ENCODE measurements at places on chromosomes 6 and 20.

- DNase-seq, result no peak
Observed at GRCh38 chr6:129996387-129996786, 22.0 kb upstream of the L3MBTL3 start.

GRCh38 chr20:64103871-64104666 lies 3.3 kb downstream of the NPBWR2 start:
- no peak for DNase-seq

- no peak for DNase-seq
Observed at GRCh38 chr6:19463250-19463649, 373.9 kb upstream of the ID4 start.

- no peak for DNase-seq
Observed at GRCh38 chr6:129175066-129175465, 292.1 kb downstream of the LAMA2 start.

DNA sequence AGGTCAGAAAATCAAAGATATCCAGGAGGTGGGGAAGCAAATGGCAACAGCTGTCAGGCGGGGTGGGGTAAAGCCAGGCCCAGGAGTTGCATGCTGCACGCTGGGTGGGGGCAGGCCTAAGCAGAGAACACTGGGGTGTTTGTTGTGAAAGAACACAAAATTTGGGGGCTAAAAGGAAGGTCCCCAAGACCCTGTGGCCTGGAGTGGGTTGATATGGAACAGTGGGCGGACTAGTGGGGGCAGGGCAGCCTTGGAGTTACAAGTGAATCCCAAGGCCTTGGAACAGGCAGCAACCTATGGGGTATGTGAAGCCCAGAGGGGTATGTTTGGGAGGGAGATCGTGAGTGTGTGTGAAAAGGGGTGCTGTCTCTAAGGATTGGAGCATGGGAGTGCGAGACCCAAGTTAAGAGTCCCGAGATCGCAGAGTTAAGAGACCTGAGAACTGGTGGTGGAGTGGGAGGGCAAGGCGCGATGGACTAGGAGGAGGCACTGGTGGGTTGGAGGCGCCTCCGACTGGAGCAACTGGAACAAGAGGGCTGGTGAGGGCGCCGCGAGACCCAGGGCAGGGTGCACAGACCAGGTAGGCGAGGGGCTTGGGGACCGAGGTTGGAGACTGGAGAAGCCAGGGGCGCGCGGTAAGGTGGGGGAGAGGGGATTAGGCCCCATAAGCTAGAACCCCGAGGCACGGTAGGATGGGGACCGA lies 658 bp downstream of the CUL7 start:
- no peak for DNase-seq

- DNase-seq, result no peak
Observed at GRCh38 chr6:81876971-81877370, 124.5 kb upstream of the TENT5A start.

DNA sequence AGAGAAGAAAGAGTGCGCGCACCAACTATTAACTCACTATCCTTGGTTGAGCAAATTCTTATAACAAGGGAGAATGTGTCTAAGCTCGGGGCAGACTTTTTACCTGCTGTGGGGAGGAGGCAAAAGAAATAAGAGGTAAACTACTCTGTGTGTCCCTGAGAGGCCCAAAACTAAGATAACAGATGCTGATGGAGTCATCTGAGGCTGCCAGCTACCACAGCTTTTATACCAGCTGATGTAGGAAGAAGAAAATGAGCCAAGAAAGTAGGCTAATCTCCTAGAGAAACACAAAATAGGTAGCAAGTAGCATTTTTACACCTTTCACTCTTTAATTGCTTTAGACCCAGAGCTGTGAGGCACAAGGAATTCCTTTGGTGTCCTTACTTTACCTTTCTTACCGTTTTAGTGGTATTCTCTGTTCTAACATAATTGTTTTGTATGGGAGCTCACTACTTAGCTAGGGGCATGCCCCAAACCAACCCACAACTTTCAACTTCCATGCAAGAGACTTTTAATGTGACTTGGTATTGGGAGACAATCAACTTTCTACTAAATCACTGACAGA lies 27.8 kb upstream of the PIM1 start:
- no peak for DNase-seq

GRCh38 chr20:47561180-47561579 lies 59.5 kb downstream of the NCOA3 start:
- no peak for DNase-seq

DNA sequence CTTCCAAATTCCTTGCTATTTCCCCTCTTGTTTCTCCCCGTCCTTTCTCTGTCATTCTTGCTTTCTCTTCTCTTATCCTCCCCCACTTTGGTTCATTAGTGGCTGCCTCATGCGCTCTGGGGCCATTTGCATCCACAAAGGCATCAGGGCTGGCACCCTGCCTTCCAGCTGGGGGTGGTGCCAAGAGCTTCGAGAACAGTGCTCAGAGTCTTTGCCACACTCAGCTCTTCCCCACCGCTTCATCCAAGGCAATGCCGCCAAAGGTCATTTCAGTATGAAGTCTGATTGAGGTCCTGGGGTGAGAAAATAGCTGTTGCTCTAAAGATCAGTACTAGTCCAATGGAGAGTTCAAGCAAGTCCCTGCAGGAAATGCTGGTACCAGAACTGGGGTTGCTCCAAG lies 22.7 kb downstream of the OLIG3 start:
- no peak for DNase-seq

DNA sequence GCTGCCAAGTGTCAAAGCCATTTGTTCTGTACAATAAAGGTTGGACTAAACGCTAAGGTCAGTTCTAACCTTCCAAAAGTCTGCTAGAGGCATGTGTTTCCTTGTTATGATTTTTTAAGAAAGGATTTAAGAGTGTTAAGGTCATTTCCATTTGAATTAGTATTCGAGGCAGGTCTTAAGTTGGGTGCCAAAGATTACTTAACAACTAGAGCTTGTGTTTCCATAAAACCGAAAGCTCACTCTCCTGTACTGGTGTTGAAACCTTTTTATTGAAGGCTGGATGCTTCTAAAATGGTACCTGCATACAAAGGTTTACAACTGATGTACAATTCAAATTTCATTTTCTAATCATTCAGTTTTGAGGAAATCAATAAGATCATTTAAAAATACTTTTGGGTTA lies 82.4 kb downstream of the RNF144B start:
- DNase-seq, result no peak

GRCh38 chr20:38199501-38200390 lies 34.7 kb upstream of the TGM2 start:
- no peak for DNase-seq

DNA sequence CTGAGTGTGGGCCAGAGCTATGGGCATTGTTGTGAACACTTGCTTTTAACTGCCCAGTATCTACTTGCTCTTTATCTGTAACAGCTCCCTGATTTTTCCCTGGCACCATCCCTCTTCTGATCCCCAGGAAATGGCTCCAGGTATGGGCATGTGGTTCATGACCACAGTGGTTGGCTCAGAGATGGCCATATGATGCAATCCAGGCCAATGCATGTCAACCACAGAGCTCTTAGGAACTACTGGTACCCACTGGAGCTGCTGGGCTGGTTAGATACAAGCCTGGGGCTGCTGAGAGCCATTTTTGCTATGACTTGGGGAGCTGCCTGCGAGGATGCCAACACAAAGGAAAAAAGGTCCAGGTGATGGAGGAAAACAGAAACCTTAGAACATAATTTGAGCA lies 55.6 kb downstream of the KCNB1 start:
- no peak for DNase-seq

DNA sequence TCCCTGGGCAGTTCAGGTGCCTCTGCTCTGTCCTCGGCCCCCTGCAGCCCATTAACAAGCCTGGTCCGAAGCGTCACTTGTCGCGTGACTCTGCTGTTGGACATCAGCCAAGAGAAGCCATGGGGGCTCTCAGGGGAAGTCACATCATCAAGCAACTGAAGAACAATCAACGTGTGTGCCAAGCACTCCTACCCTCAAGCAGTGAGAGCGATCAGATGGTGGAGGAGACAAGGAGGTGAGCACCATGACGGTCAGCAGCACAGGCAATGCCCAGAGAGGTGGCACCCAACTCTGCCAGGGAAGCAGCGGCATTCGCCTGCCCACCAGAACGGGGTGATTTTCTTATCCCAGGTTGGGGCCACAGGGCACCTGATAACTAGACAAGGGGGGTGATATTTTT lies 132.7 kb downstream of the AGPAT4 start:
- DNase-seq, result no peak

- DNase-seq, result no peak
Observed at GRCh38 chr20:23533161-23533560, 35.1 kb downstream of the CST9L start.

- no peak for DNase-seq
Observed at GRCh38 chr6:39947611-39948068, 13.4 kb upstream of the MOCS1 start.

- no peak for DNase-seq
Observed at GRCh38 chr6:50706575-50706974, 6.8 kb upstream of the TFAP2D start.

- no peak for DNase-seq
Observed at GRCh38 chr6:125294925-125295324, 6.8 kb downstream of the HDDC2 start.

DNA sequence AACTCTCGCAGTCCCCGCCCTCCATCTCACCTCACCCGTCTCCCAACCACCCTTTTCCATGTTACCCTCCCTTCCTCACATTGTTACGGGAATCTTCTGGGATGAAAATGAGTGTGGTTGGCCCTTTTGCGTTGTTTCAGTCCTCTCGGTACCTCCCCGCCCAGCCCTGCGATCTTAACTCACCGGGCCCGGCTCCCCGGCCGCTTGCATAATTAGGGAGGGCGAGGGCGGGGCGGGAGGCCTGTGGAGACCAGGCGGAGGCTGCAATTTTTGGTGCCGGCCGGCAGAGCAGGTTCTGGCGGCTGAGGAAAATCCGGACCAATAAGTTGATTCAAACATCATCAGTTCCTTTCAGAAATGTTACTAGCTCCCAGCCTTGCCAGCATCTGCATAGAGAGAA lies 25.2 kb downstream of the TFAP2B start:
- DNase-seq, result no peak

GRCh38 chr6:17710331-17710730 lies 3.6 kb upstream of the NUP153 start:
- DNase-seq, result no peak

GRCh38 chr20:49275636-49276035 lies 2.2 kb downstream of the ZNFX1 start:
- no peak for DNase-seq

DNA sequence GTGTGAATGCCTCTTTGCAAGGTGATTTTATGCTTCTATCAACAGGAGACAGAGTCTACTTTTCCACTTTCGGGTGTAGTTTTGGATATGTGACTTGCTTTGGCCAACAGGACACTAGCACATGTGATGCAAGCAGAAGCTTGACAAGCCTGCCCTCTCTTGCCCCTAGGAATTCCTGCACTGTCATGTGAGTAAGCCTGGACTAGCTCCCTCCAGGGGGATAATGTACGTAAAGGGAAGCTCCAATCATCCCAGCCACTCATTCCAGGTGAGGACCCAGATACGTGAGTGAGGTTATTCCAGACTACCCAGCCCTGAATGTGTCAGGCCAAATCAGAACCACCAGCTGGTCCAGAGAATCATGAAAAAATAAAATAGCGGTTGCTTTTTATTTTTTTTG lies 33.3 kb downstream of the BEND3 start:
- no peak for DNase-seq

DNA sequence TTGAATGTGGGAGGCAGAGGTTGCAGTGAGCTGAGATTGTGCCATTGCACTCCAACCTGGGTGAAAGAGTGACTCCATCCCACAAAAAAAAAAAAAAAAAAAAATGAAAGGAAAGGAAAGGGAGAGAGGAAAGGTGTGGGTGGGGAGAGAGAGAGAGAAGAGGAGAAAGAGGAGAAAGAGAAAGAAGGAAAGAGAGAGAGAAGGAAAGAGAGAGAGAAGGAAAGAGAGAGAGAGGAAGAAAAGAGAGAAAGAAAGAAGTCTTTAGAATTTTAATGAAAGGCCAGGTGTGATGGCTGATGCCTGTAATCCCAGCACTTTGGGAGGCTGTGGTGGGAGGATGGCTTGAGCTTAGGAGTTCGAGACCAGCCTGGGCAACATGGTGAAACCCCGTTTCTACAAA lies 7.7 kb upstream of the BCAS4 start:
- no peak for DNase-seq

DNA sequence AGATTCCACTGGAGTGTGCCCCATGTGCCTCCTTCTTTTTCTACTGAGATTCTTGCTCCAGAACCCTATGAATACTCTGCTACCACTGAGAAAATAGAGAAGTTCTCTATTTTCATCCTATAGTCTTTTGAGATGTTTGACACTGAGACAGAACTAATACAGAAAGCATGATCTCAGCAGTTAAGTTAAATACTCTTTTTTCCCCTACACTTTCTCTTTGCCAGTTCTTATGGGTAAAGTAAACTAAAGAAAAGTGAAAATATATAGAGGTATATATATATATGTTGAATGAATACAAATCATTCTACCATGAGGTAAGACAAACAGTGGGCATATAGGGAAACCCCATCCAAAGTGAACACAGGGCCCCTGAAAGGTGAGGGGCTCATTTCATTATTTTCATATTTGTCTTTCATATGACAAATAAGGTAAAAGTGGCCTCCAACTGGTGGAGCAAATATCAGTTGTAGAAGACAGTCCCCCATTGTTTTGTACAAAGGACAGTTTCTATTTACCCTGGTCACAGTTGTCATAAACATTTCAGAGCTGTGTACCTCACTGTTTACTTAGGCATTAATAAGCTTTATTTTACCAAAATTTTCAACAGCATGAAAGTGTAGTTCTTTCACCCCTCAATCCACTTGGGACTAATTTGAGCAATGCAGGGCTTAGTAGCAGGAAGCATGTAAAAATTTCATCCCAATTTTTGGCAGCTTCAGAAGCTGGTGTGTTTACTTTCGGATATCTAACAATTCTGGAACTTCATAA lies 188.3 kb upstream of the MARCKS start:
- DNase-seq, result no peak

- no peak for DNase-seq
Observed at GRCh38 chr20:50887576-50887975, 43.7 kb downstream of the ADNP start.

DNA sequence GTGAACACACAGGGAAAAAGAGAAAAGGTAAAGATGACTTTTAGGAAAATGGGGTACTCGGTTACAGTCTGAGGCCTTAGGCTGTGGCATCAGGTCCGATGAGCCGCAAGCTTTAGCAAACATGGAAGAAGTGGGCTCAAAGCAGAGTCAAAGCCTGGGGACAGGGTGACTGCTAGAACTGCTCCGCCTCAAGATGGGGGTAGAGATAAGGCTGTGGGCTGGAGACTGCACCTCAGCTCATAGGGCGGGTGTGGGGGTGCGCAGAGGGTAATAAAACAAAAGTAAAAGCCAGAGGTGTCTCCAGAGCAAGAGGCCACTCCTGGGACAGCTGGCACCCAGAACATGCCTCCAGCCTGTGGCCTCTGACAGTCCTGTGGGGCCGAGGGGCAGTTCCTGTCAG lies 21.3 kb upstream of the SYNDIG1 start:
- DNase-seq, result no peak

GRCh38 chr6:132115714-132116366 lies 164.7 kb upstream of the CCN2 start:
- DNase-seq, result no peak

DNA sequence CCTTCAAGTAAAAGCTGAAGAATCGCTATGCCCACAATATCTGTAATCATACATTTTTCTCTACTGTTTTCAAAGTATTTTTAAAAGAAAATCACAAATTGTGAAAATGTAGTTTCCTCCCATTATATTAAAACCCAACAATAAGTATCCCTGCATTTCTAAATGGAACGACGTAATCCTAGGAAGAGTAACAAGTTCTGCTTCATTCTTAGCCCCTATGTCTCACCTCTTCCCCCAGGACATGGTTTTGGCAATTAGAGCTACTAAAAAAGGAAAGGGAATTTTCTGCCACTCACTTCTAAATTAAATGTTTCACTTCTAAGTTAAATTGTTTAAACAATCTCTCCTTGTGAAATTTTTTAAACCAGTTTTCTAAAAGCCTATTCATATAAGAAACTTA lies 47.4 kb downstream of the TBPL1 start:
- DNase-seq, result no peak

Data from GM18507 (cell line).